ENCODE measurements at places on chromosomes 3 and 15.

GRCh38 chr15:41620536-41621199 is 39.5 kb upstream of the MGA start:
- peak; percentile 5 for DNase-seq

- no peak for DNase-seq
Observed at GRCh38 chr15:29040370-29040751, 154.6 kb downstream of the APBA2 start.

- DNase-seq = no peak
Observed at GRCh38 chr3:192005989-192006388, 545.0 kb downstream of the PYDC2 start.

- DNase-seq = no peak
Observed at GRCh38 chr3:22176911-22177310, 425.9 kb upstream of the ZNF385D start.

DNA sequence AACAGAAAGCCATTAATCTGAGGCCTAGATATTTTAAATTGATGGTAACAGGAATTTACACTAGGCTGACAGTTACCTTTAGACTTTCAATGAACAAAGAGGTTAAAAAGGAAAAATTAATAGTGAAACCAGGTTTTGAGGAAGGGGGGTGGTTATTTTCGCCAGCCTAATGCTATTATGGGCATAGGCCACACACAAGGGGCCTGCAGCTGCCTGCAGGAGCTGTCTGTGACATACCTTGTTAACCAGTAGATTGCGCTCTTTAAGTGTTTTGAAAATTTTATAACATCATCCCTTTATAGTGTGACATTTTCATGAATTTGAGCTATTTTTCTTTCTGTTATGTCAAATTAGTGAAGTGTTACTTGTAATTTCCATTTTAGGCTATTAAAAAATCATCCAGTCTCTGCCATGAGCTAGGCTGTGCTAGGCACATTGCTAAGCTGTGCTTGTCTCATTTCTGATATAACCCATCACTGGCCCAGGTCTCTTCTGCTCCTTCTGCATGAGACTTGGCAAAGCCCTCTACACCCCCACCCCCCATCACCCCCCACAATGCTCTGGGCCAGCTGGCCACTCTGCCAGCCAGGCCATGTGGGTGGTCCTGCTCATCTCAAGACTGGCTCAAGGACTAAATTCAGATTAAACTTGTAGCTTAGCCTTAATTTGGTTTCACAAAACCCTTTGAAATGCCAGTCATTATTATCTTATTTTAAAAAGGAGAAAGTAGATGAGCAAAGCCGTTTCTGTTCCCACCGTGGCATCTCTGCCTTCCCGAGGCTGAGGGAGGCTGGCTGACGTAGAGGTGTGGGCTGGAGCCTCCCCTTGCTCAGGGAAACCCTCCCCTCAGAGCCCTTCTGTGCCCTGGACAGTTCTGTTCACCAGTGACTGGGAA is 48.4 kb upstream of the SEC22A start:
- no peak for DNase-seq

- DNase-seq = no peak
Observed at GRCh38 chr15:80526556-80527340, 122.6 kb downstream of the ARNT2 start.

DNA sequence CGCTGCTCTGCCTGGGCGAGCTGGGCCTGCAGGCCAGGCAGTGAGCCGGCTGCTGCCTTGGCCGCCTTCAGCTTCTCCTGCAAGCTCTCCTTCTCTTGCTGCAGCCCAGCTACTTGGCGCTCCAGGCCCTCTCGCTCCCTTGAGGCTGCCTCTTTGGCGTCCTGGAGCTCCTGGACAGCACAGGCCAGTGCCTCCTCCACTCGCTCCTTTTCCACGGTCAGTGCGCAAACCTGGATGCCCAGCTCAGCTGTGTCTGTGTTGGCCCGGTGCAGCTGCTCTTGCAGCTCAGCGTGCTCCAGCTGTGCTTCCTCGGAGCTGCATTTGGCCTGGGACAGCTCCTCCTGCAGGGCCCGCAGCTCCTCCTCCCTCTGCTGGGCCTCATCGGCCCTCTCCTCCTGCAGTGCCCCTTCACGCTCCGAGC is 23.1 kb downstream of the CXCR6 start:
- DNase-seq = no peak

- no peak for DNase-seq
Observed at GRCh38 chr15:69509131-69509530, 56.5 kb downstream of the RPLP1 start.

DNA sequence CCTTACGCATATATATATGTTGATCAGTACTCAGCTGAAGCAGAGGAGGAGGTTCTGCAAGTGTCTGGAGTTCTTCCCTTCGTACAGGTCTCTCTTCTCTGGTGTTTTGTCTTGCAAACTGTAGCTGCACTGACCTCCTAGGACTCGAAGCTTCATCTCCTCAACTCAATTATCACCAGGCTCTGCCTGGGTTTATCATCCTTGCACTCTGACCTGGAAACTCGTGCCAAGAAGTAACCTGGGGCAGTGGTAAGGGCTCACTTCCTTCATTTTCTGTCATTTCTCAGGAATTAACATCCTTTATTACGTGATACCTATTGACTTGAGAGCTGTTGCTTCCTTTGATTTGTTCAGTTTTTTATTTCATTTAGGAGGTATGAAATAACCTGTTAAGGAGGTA is 14.4 kb downstream of the REC114 start:
- DNase-seq = no peak

DNA sequence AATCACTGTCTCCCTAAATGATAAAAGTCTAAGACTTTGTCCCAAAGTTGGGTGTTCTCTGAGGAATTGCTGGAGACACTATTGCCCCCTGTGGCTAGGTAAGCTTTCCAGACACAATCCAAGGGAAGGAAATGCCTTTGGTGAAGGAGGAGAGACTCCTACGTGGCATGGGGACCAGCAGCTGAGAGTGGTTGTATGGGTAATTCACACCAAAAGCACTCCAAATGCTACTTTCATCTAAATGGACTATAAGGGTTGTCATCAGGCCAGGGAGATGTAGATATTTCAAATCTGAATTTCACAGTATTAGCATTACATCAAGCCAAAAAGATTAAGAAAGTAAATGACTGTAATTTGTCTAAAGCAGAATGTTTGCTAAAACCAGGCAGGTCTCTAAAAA is 400.8 kb upstream of the THBS1 start:
- no peak for DNase-seq

DNA sequence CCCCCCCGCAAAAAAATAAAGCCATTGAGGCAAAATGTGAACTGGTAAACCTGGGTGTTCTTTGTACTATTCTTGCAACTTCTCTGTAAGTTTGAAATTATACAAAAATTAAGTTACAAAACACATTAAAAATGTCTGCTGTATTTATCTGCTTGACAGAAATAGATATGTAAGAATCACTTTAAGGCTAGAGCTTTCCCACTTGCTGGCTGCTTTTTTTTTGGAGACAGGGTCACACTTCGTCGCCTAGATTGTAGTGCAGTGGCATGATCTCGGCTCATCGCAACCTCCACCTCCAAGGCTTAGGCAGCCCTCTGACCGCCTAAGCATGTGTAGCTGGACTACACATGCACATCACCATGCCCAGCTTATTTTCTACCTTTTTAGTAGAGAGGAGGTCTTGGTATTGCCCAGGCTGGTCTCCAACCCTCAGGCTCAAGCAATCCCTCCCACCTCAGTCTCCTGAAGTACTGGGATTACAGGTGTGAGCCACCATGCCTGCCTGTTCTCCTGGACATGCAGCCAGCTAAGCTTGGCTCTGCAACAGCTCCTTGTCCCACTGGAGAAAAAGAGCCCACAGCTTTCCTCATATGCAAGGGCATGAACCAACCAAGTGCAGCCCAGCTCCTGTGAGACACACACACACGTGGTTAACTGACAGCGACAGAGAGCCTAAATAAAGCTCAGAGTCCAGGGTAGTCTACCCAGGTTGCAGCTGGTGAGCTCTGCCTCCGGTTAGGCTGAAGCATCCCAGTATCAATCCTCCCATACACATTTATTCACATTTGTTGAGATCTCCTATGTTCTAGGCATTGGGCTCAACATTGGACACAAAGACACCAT is 4.5 kb downstream of the RPS17 start:
- DNase-seq = no peak

Data from NCI-H187 treated with DMSO at 0.1 percent for 48 hours (cell line).